Articular chondrocyte of knee joint (primary cell): ENCODE measurements at places on chromosomes 1 and 21. TPM values are rescaled to one million over a fixed set of nuclear protein-coding genes. Genes with fewer than 3 reads are reported as not detected.

The PPIH gene
- total RNA-seq, result 23.3 and 25.3 TPM in 2 replicates

The TXNIP gene
- total RNA-seq, result 201 and 284 TPM in 2 replicates

The MXRA8 gene
- 507 and 540 TPM in 2 replicates for total RNA-seq

The LENEP gene
- not detected in 2 replicates for total RNA-seq

The MEGF6 gene
- total RNA-seq, result 102 and 106 TPM in 2 replicates

The ERVH48-1 gene
- total RNA-seq, result not detected in 2 replicates

The PFKFB2 gene
- 10.2 and 15.8 TPM in 2 replicates for total RNA-seq

The LCE6A gene
- total RNA-seq, result not detected in 2 replicates
